ENCODE measurements at places on chromosomes 2 and 18.

DNA sequence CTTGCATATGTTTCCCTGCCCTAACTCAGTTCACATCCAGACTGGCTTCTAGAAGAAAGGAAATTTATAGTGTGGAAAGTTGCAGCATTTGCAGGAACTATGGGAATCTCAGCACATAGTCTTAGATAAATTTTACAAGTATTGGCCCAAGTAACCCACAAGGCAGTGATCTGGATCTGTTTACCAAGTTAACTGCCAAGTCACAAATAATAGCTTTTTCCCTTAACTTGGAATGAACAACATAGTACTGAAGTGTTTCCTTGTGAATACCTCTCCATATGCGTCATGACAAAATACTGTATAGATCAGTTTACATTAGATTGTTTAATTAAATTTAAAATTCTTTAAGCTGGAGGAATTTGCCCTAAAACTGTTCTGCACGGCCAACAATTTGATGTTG, 255.8 kb upstream of the EPAS1 start:
- no peak for DNase-seq

- no peak for DNase-seq
Observed at GRCh38 chr18:75937306-75937705, 509.8 kb upstream of the SMIM21 start.

DNA sequence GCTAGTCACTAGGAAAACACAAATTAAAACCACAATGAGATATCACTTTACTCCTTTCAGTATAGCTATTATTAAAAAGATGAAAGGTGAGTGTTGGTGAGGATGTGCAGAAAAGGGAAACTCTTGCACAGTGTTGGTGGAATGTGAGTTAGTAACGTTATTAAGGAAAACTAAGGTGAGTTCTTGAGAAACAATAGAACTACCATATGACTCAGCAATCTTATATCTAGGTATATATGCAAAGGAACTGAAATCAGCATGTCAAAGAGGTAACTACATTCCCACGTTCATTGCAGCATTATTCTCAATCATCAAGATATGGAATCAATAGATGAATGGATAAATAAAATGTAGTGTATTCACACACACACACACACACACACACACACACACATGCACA, 117.3 kb upstream of the HNMT start:
- no peak for DNase-seq

DNA sequence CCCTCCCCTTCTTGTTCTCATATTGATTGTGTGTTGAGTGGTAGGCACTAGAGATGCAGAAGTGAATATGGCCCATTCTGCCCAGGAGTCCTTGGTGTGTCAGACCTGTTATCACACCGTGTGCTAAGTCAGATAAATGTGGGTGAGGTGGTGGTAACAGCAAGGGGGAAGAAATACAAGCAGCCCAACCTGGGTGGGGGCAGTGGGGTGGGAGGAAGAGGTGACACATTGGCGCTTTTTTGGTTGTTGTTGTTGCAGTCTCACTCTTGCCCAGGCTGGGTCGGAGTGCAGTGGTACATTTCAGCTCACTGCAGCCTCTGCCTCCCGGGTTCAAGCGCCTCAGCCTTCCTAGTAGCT, 12.8 kb downstream of the B3GNT2 start:
- no peak for DNase-seq

DNA sequence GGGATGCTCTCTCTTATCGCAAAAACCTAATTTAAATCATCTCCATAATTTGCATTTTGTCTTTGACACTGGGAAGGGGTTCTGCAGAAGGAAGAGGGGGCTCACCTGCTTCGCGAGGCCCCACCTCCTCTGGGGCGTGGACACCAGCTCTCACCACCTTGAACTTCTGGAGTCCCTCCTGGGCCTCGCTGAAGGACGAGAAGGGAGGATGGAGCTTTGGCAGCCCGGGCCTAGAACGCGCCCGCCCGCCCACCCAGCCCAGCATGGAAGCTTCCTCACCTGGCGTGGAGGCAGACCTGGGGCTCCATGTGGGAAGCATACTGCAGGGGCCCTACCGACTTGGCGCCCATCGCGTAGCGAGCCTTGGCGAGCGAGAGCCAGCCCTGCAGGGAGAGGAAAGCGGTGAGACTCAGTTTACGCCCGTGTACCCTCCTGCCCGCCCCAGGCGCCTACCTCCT, 1.1 kb upstream of the IMP4 start:
- DNase-seq = peak; percentile 37

DNA sequence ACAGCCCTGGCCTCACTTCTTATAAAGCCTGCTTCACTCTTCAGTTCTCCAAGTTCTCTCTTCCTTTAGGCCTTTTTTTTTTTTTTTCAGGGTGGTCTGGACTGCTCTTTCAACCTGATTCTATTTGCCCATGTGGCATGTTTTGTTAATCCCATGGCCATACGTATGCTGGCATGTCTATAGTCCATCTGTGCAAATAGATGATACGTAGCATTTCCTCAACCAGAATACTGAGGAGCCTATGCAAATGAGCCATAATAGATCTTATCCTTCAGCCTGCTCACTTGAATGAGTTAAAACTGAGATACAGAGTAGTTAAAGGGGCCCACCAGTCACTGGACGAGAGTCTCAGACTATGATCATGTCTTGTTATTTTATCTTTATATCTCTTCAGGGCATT, 265.2 kb upstream of the CXCR4 start:
- DNase-seq = no peak

DNA sequence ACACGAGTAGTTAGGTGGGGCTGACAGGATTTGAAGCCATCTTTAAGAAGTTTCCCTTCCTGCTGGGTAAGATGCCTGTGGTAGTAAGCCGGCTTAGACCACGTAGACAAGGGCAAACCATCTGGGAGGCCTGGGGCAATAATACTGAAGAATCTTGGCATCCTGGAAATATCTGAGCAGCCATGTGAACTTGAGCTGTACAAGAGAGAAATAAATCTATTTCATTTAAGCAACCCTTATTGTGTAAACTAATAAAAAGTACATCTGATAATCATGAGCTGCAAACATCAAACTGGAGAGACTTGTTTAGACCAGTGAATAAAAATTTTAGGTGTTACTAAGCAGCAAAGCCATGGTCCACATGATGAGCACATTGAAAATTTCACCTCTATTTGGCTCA, 11.4 kb upstream of the CETN1 start:
- no peak for DNase-seq

GRCh38 chr2:99404797-99405669, 67.8 kb downstream of the EIF5B start:
- no peak for DNase-seq

- DNase-seq = no peak
Observed at GRCh38 chr18:26538524-26538923, 9.8 kb downstream of the KCTD1 start.

DNA sequence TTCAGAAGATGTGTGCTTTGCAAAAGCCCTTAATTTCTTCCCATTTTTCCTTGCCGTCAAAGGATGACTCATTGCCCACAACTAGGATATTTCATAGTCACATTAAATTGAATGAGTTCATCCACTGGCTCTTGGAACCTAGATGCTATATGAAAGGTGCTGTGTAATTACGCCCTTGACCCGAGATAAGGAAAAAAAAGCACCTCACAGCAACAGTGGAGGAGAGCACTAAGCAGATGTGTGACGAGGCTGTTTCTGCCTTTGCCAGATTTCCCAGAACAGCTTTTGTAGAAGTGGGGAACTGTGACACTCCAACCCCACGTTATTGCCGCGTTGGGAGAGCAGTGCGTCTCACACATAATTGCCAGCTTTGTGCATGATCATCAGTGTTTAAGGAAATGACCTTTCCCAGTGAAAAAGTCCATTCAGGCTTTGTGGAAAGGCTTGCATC, 33.3 kb upstream of the TMEM87B start:
- no peak for DNase-seq

- no peak for DNase-seq
Observed at GRCh38 chr2:190553254-190553653, 18.7 kb upstream of the NEMP2 start.

- DNase-seq = no peak
Observed at GRCh38 chr2:30930716-30931115, 123.5 kb upstream of the CAPN13 start.

DNA sequence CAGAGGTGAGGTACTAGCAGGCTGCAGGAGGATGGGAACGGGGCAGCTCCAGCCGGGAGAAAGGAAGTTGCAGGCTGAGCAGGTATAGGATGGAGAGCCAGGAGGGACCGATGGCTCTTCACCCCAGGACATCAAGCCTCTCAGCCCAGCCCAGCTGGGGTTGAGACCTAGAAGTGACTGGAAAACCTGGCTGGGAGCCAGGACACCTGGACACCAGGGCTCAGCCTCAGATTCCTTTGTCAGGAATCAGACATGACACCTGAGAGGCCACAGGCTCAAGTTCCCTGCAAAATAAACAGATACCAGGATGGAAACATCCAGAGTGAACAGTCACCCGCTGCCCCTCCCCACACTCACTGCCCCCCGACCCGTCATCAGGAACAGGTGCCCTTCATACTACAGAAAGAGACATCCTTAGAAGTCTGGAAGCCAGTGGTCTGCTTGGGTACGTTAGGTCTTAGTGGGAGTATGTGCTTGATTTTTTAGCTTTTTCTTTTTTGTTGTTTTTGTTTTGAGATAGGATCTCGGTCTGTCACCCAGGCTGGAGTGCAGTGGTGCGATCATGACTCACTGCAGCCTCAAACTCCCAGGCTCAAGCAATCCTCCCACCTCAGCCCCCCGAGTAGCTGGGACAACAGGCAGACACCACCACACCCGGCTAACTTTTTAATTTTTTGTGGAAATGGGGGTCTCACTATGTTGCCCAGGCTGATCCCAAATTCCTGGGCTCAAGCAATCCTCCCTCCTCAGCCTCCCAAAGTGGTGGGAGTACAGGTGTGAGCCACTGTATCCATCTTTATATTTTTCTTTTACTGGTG, 95.7 kb upstream of the STPG4 start:
- no peak for DNase-seq

- DNase-seq = no peak
Observed at GRCh38 chr2:207387001-207387571, 142.7 kb upstream of the CREB1 start.

GRCh38 chr18:23584019-23584983, 2.0 kb downstream of the NPC1 start:
- no peak for DNase-seq

GRCh38 chr2:171266102-171266501, 105.4 kb upstream of the TLK1 start:
- no peak for DNase-seq

GRCh38 chr2:79101024-79101423, 13.2 kb upstream of the REG1B start:
- no peak for DNase-seq

DNA sequence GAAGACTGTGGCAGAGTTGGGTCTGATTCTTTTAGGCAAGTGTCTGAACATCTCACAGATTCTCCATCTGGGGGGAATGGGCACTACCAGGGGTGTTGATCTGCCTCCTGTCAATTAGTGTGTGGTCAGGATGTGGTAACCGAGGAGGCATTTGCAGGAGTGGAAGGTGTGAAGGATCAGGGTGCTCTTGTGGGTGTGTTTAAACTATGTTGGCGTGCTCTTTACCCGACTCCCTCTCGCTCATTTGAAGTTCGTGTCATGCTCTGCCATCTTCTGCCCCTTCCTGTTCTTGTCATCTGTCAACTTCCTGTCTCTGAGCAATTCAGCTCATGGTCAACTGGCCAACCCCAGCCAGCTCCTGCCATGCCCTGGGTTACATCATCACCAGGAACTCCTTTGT, 107.9 kb downstream of the RTN4 start:
- no peak for DNase-seq

DNA sequence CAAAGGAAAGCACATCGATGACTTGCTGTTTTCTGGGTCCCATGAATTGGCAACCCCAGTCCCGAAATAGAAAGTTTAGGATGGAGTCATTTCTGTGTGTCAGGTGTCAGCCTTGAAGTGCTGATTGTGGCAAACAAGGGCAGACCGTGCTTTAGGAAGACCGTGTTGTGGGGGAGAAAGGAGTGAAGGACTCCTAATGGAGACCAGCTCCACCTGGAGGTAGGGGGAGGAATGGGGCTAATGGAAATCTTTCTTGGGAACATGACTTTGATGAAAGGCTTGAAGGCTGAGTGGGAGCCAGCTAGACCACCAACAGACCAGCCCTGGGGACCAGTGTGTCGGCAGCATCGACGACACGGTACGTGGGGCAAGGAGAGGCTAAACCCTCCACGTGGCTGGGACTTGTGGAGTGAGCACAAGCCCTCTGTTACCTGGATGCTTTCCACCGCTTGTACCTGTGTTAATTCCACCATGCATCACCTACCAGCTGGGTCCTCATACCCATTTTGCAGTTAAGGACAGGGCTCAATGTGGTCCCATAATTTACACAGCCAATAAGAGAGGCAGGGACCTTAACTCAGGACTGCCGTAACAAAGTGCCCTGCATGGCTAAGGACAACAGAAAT, 104.2 kb downstream of the SH3BP4 start:
- no peak for DNase-seq

- peak; percentile 54 for DNase-seq
Observed at GRCh38 chr18:58135701-58136331, 91.8 kb downstream of the NEDD4L start.

GRCh38 chr2:47008381-47009252, 93.0 kb upstream of the MCFD2 start:
- DNase-seq = no peak

GRCh38 chr2:225600444-225600843, 200.9 kb downstream of the NYAP2 start:
- DNase-seq = no peak

- no peak for DNase-seq
Observed at GRCh38 chr2:48910961-48911360, 155.4 kb upstream of the LHCGR start.

Data from activated CD4-positive, alpha-beta T cell treated with anti-CD3 and anti-CD28 coated beads, Interleukin-2, amount 50 U/mL, for 48 hours (primary cell).